ENCODE measurements at places on chromosomes 11 and 22. TPM values are rescaled to one million over a fixed set of nuclear protein-coding genes. Genes with fewer than 3 reads are reported as not detected.
A peak's percentile ranks its signal among the peaks of the same experiment; 100 is the strongest.

- peak; percentile 81 for DNase-seq
- H3K4me3 ChIP-seq: peak within 1 kb of the TSS; percentile 91
- H3K4me1 ChIP-seq: peaks cover 24% of the 10 kb centered on the region
- H3K27me3 ChIP-seq: no peaks in the 10 kb centered on the region
- peak within 1 kb of the TSS; percentile 97 for H3K27ac ChIP-seq
- peaks cover 75% of the 10 kb centered on the region for H3K36me3 ChIP-seq
These were observed at the start of gene PITPNM1 for GRCh38 chr11:67504950-67505581. Gene PITPNM1, minus strand, starts transcription at chr11:67505363. Its CDS starts 1,183 bp downstream, at chr11:67504180.

DNA sequence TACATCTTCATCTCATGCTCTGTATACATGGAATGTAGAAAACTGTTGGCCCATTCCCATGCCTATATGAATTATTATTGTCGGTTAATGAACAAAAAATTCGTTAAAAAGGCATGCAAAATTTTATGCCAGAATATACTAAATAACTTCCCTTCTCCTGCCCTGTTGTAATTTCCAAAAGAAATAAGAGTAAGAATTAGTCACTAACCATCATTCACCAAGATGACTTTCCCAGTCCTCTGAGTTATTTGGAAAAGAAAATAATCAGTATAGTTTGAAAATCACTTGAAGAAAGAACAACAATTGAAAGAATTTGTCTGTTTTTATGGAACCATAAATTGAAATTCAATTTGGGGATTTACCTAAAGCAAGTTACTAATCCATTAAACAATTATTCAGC is 1149.1 kb upstream of the RAG2 start:
- no peak for DNase-seq
- H3K4me3 ChIP-seq: no peak overlapping the region

DNA sequence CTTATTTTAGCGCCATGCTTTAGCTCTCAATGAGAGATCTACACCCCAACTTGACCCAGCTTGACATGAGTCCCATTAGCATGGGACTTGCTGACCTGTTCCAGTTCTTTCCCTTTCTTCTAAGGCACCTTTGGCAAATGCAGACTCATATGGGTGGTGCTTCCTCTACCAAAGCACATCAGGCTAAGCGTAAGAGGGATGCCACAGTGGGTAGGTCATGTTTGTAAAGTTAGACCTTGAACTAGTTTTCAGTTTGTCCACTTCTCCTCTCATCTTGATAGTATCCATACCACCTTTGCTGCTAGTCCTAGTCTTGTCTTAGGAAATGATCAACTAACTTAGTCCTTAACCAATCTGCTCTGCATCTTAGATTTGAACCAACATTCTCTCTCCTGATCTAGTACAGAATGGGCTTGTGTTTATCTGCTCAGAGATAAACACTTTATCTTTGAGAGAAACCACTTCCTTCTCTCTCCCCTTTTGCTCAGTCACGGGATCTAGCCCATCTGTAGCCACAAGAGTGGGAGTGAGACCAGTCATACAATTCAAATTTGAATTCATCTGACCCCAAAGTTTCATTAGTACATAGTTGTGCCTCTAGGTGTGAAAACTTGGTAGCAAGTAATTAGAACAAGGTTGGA is 72.1 kb upstream of the CD44 start:
- H3K27ac ChIP-seq: no peak overlapping the region
- H3K4me3 ChIP-seq: no peak overlapping the region
- H3K36me3 ChIP-seq: no peaks in the 10 kb centered on the region

- H3K27ac ChIP-seq: no peak overlapping the region
- no peaks in the 10 kb centered on the region for H3K27me3 ChIP-seq
- no peaks in the 10 kb centered on the region for H3K36me3 ChIP-seq
- no peak for DNase-seq
These were observed 180.8 kb upstream of the CCDC179 start for GRCh38 chr11:23041001-23041503.

DNA sequence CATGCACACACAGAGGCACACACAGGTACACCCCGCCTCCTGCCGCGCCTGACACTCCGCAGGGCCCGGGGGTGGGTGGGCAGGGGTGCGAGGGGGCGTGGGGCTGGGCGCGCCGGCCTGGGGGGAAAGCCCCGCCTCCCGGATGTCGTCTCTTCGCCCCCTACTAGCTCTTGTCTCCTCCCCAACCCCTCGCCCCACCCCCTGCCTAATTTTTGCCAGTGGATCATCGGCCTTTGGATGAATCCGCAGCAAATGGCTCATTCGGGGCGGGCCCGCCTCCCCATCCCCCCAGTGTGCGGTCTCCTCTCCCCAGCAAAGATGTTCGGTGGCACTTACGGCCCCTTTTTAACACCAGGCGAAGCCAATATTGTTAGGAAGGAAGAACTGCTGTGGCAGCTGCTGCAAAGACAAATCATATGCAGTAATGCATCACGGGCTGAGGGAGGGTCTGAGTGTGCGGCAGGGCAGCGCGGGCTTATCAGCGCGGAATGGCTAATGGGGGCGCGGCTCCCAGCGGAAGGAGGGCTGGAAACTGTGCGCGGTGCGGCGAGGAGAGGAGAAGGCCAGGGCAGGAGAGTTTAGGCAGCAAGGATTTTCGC is 13.4 kb upstream of the NECTIN1 start:
- H3K27me3 ChIP-seq: peaks cover 28% of the 10 kb centered on the region
- H3K4me1 ChIP-seq: no peaks in the 10 kb centered on the region
- peaks cover 3% of the 10 kb centered on the region for H3K36me3 ChIP-seq

- no peak overlapping the region for H3K27ac ChIP-seq
- no peak overlapping the region for H3K4me3 ChIP-seq
- no peak for DNase-seq
- H3K4me1 ChIP-seq: no peaks in the 10 kb centered on the region
- peaks cover 5% of the 10 kb centered on the region for H3K27me3 ChIP-seq
These were observed 31.6 kb upstream of the IZUMO1R start for GRCh38 chr11:94272738-94273313.

- no peaks in the 10 kb centered on the region for H3K27me3 ChIP-seq
- DNase-seq: no peak
- H3K27ac ChIP-seq: no peak overlapping the region
These were observed 4.9 kb downstream of the RRP8 start for GRCh38 chr11:6598555-6598954.

GRCh38 chr11:68146010-68146540 is 24.9 kb upstream of the CHKA start:
- DNase-seq: peak; percentile 96
- peak overlapping the region; percentile 29 for H3K4me3 ChIP-seq
- peaks cover 51% of the 10 kb centered on the region for H3K4me1 ChIP-seq
- peaks cover 21% of the 10 kb centered on the region for H3K36me3 ChIP-seq

GRCh38 chr11:62854013-62854824 is 14.8 kb upstream of the WDR74 start:
- H3K27ac ChIP-seq: peak overlapping the region; percentile 98
- DNase-seq: no peak
- H3K4me3 ChIP-seq: peak overlapping the region; percentile 61
- H3K36me3 ChIP-seq: peaks cover 83% of the 10 kb centered on the region
- peaks cover 43% of the 10 kb centered on the region for H3K4me1 ChIP-seq
- H3K27me3 ChIP-seq: no peaks in the 10 kb centered on the region

DNA sequence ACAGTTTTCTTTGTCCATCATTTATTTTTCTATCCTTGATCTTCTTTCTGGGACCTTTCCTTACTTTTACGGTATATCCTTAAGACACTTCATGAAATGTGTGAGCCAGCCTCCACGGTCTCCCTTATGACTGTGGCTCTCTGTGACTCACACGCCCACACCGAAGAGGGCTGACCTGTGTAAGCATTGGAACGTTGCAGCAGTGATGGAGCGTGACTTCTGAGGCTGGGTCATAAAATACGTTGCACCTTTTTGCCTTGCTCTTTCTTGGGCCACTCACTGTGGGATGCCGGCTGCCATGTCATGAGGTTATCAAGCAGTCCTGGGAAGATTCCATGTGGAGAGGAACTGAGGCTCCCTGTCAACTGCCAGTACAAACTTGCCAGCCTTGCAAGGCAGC is 96.3 kb upstream of the RAB1B start:
- no peaks in the 10 kb centered on the region for H3K36me3 ChIP-seq
- H3K4me3 ChIP-seq: no peak overlapping the region
- no peaks in the 10 kb centered on the region for H3K4me1 ChIP-seq
- DNase-seq: no peak

- DNase-seq: peak; percentile 24
- H3K27ac ChIP-seq: no peak overlapping the region
- no peaks in the 10 kb centered on the region for H3K36me3 ChIP-seq
- no peak overlapping the region for H3K4me3 ChIP-seq
These were observed 221.2 kb downstream of the MN1 start for GRCh38 chr22:27580311-27580897.

- no peak overlapping the region for H3K4me3 ChIP-seq
- H3K36me3 ChIP-seq: no peaks in the 10 kb centered on the region
- no peaks in the 10 kb centered on the region for H3K4me1 ChIP-seq
- H3K27me3 ChIP-seq: peaks cover 68% of the 10 kb centered on the region
- no peak overlapping the region for H3K27ac ChIP-seq
These were observed 422.4 kb downstream of the TENM4 start for GRCh38 chr11:79018371-79018849.

- H3K36me3 ChIP-seq: peaks cover 9% of the 10 kb centered on the region
- no peaks in the 10 kb centered on the region for H3K27me3 ChIP-seq
- H3K27ac ChIP-seq: no peak overlapping the region
- H3K4me1 ChIP-seq: no peaks in the 10 kb centered on the region
- DNase-seq: no peak
These were observed 10.5 kb downstream of the PTDSS2 start for GRCh38 chr11:460331-461199.

- no peak overlapping the region for H3K4me3 ChIP-seq
- H3K4me1 ChIP-seq: no peaks in the 10 kb centered on the region
- no peaks in the 10 kb centered on the region for H3K27me3 ChIP-seq
These were observed 8.6 kb upstream of the VWCE start for GRCh38 chr11:61303725-61304124.

DNA sequence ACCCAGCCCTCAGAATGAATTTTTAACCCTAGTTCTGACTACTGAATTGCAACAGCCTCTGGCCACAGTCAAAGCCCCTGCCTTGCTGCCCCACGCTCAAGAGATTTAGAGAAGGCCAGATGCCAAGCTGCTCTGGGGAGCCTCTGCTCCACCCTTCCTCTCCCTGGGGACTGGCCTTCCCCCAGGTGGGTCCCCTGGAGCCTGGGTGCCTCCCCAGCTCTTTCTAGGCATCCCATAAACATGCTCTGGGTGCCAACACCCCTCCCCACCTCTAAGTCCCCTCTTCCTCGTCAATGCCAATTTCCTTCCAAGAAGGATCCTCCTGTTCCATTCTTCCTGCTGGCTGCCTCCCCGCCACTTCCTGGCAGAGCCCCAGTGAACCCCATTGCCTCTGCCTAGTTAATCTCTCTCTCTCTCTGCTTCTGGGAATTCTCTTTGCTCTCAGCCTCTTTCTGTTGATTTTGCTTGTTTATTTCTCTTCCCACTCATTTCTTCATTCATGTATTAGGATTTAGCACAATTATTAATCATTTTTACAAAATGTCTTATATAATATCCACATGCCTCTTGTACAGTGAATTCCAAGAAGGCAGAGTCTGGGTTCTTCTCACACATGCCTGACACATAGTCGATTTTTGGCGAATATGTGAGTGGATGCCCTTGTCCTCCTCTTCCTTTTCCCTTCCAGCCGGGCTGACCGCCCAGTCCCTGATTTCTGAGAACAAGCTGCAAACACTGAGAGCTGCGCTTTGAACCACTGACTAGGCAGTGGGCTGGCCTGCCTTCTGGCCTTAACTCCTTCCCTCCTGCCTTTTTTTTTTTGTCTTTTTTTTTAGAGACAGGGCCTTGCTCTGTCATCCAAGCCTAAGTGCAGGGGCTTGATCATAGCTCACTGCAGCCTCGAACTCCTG is 17.5 kb downstream of the UQCR10 start:
- H3K27me3 ChIP-seq: no peaks in the 10 kb centered on the region
- no peak overlapping the region for H3K4me3 ChIP-seq
- H3K27ac ChIP-seq: no peak overlapping the region
- peaks cover 16% of the 10 kb centered on the region for H3K36me3 ChIP-seq

GRCh38 chr11:78689101-78689500 is 114.4 kb upstream of the NARS2 start:
- H3K27me3 ChIP-seq: peaks cover 67% of the 10 kb centered on the region
- H3K27ac ChIP-seq: no peak overlapping the region
- H3K4me1 ChIP-seq: no peaks in the 10 kb centered on the region
- DNase-seq: no peak
- no peaks in the 10 kb centered on the region for H3K36me3 ChIP-seq
- no peak overlapping the region for H3K4me3 ChIP-seq

- H3K4me3 ChIP-seq: no peak overlapping the region
- no peak for DNase-seq
- no peak overlapping the region for H3K27ac ChIP-seq
- peaks cover 15% of the 10 kb centered on the region for H3K4me1 ChIP-seq
- H3K36me3 ChIP-seq: no peaks in the 10 kb centered on the region
These were observed 12.3 kb upstream of the BID start for GRCh38 chr22:17786435-17787161.

- DNase-seq: peak; percentile 81
- H3K36me3 ChIP-seq: no peaks in the 10 kb centered on the region
These were observed 18.4 kb downstream of the TUB start for GRCh38 chr11:8099291-8099899.

- no peaks in the 10 kb centered on the region for H3K4me1 ChIP-seq
- H3K27ac ChIP-seq: no peak overlapping the region
- no peaks in the 10 kb centered on the region for H3K27me3 ChIP-seq
- no peak for DNase-seq
- peaks cover 12% of the 10 kb centered on the region for H3K36me3 ChIP-seq
These were observed 6.8 kb downstream of the ARHGAP1 start for GRCh38 chr11:46693597-46694012.

The SAA4 gene
- 2.6 TPM for total RNA-seq

The MSANTD2 gene
- 13.0 TPM for total RNA-seq

The ANO5 gene
- 4.3 TPM for total RNA-seq

The SESN3 gene
- 5.6 TPM for total RNA-seq

The MMP27 gene
- not detected for total RNA-seq

The NOX4 gene
- not detected for total RNA-seq

The COX8A gene
- total RNA-seq: 313 TPM

The PRSS23 gene
- 14.5 TPM for total RNA-seq

The CABP4 gene
- total RNA-seq: 25.4 TPM
